ENCODE measurements at places on chromosomes 6 and 20.
A peak's percentile ranks its signal among the peaks of the same experiment; 100 is the strongest.

- no peak for DNase-seq
These were observed 98.3 kb downstream of the SIM1 start for GRCh38 chr6:100366419-100366818.

DNA sequence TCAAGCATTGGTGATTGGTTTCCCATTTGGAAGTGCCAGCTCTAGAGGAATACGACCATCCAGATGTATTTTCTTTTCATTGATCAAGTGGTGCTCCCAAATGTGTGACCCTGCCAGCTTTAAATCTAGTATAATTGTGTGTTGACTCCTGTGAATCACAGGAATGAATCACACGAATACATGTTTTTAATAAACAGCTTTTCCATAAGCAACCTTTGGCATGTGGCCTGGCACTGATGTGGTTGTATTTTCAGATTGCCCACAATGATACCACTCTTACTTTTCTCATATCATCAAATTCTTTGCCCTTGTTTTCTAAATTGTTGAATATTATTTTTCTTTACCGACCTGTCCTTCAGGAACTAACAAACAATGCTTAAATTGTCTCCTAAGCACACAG is 367 bp downstream of the GSTA3 start:
- DNase-seq, result no peak

DNA sequence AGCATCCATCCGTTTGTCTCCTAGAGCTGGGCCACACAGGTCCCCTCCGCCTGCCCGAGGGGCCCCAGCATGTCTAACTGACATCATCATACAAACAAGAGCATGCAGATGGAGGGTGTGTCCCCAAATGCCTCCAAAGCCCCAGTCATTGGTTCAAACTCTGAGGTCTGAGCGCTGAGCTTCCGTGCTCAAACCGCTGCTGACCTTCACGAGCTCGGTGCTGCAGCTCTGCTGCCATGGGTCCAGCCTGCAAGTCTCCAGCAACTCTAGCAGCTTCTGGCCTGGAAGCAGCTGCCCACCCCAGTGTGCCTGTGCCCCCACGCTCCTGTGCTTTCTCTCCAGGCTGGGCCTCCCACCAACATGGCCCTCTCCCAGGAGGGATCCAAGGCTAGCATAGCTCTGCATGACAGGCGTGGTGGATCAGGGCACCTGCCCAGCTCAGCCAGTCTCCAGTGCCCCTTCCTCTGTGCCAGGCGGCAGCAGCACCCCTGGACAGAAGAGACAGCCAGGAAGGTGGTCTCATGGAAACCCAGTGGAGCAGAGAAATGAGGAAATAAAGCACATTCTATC is 131.6 kb upstream of the PMEPA1 start:
- DNase-seq, result no peak

DNA sequence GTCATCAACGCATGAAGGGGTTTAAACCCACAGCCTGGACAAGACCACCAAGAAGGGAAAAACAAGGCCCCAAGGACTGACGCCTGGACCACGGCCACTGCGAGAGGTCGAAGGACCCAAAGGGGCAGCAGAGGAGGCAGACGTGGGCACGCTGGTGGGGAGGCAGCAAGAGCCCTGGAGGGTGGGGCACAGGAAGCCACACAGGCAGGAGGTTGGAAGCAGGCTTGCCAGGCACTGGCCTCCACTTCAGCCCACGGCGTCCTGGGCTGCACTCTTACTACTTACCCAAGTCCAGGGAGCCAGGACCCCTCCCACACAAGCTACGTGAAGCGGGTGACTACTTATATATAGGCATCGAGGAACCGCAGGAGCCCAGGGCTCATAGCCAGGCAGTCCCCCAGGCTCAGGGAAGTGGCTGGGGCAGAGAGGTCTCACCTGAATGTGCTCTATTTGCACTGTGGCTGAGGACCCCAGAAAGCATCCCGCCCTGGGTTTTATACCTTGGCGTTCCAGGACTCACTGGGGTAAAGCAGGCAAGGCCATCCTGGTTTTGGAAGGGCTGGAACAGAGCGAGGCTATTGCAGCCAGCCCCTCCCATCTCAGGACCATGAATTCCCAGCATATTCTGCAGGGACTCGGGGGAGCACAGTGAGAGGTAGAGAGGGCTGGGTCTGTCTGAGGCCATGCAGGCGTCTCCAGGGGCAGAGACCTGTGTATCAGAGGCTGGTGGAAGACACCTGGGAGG is 113.8 kb upstream of the AFDN start:
- DNase-seq, result no peak

DNA sequence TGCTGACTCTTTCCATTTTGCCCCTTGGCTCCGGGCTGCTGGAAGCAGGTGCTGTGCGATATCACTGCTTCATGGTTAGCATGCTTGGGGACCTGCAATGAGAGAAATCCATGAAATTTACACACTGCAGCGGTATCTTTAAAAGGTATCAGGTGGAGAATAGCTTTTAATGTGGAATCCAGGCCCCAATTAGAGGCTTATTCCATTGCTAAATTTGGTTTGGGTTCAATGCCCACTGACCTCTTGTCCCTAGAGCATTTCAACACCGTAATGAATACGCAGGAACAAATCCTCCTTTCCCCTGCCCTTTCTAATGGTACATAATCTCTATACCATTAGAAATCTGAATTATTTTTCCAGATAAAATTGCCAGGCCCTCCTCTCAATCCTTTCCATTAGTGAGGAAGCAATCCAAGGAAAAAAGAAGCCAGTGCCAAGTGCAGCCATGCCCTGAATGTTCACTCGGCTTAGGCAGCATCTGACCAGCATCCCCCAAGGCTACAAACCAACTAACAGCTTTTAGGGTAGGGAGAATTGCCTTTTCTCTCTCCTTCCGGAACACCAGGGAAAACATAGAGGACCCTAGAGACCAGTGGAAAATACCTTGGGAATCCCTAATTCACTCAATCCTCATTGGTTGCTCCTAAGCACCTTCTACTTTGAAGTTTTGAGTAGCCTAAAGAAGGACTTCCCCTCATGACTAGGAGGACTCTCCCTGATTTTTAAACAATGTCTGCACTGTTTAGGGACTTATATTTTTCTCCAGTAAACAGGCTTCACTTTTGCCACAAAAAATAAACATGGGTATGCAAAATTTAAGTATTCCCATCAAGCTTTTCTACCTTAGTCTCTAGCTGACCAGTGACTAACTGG is 143.1 kb downstream of the QRSL1 start:
- no peak for DNase-seq

DNA sequence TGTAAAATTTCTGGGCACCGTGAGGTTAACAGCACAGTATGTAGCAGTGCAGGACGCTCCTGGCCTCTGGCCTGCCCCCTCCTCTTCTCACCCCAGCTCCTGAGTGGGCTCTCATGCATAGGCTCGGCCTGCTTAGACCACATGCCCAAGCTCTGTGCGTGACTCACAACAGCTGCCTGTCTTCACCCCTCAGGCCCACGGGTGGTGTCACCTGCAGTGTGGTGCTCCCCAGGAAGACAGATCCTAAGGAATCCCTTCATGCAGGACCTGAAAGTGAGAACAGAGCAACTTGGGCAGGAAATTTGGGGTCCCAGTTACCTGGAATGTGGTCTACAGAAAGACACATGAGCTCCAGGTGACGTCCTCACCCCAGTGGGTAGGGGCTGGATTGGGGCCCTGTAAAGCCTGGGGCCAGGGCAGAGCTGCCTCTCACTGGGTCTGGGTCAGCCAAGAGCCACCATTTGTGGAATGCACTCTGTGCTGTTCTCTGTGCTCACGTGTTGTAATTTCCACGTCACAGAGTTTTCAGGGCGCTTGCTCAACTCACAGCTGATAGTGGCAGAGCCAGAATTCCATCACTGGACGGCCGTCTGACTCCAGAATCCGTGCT is 37.0 kb upstream of the PXDC1 start:
- no peak for DNase-seq

DNA sequence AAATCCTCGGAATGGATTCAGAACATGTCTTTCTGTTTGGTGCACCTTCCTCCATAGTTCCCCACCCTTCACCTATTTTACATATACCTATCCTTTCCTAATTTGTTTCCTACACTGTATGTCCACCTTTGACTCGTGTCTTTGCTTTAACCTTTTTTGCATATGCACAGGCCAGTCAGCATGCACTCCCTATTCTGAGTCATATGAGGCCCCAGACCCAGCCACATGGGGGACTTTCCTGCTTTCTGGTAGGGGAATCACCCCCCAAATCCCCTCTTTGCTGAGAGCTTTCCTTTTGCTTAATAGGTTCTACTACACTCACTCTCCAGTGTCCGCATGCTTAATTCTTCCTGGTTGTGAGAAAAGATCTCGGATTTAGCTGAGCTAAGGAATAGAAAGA is 393.8 kb upstream of the IMPG1 start:
- no peak for DNase-seq

- DNase-seq, result no peak
These were observed 80.5 kb upstream of the QKI start for GRCh38 chr6:163333701-163334663.

DNA sequence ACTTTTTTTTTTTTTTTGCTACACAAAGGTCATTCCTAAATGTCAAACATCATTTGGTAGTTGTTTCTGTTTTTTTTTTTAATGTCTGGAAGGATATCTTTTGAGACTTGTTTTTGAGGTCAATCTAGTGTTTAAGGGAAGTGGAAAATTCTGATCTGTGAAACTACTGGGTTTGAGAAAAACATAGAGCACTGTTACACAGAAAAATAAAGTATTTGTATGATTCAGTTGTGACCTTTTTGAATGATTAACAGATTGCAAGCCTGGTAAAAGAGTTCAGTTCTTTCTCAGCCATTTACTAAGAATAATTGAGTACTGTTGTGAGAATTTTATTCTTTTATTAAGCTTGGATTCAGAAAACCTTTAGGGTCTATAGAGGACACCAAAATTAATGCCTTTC is 276.7 kb downstream of the ADGRB3 start:
- no peak for DNase-seq

DNA sequence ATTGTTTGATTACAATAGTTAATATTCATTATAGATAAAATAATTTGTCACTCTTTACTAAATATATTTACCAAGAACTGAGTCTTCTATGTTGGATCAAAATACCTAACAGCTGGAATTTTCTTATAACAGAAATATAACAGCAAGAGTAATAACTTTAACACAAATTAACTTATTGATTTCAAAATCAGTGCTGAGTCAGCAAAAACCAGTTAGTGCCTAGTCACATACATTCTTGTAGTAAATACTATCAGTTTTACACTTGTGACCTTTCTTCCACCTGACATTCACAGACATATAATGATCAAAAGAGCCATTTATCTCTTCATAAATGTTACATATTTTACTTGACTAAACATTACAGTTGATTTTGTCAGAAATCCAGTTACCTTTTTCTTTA is 1141.4 kb upstream of the ADGRB3 start:
- no peak for DNase-seq

DNA sequence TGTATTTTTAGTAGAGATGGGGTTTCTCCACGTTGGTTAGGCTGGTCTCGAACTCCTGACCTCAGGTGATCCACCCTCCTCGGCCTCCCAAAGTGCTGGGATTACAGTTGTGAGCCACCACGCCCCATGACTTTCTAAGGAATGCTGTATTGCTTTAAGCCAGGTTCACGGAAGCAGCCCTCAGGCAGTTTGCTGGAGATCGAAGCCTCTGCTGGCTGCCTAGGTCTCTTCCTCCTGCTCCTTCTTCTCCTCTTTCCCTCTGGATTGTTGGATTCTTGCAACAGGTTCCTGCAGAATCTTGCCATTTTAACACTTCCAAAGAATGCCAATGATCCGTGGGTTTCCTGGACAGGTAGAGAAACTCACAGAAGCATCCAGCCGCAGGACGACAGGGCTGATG is 29.3 kb upstream of the B4GALT5 start:
- no peak for DNase-seq

DNA sequence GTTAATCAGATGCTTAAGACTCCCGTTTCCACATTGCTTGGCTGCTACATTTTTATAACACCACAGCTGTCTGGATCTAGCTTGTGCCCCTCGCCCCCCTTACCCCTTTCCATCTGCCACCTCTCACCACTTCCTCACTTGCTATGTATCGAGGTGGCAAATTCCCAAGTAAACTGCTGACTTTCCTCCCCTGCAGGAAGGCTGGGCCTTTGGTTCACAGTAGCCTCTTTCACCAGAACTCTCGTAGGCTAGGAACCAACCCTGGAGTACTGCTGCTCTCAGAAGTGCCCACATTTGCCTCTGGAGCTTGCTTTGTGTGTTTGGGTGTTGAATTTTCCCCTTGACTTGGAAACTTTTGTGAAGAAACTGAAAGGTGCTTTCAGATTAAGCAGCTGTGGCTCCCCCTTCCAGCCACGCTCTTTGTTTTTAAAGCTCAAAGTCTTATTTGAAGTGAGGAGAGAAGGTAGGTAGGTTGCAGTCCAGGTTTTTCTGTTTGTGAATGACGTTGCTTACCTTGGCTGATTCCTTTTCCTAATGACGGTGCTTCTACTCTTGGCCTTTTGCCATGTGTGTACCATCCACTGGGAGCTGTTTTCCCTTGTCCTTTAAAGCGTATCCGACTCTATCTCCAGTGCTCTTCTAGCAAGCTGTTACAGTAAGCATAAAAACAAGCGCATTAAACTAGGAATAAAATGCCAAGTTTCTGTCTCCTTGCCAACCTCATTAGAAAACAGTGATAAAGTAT is 90.4 kb downstream of the CARMIL1 start:
- peak; percentile 92 for DNase-seq

DNA sequence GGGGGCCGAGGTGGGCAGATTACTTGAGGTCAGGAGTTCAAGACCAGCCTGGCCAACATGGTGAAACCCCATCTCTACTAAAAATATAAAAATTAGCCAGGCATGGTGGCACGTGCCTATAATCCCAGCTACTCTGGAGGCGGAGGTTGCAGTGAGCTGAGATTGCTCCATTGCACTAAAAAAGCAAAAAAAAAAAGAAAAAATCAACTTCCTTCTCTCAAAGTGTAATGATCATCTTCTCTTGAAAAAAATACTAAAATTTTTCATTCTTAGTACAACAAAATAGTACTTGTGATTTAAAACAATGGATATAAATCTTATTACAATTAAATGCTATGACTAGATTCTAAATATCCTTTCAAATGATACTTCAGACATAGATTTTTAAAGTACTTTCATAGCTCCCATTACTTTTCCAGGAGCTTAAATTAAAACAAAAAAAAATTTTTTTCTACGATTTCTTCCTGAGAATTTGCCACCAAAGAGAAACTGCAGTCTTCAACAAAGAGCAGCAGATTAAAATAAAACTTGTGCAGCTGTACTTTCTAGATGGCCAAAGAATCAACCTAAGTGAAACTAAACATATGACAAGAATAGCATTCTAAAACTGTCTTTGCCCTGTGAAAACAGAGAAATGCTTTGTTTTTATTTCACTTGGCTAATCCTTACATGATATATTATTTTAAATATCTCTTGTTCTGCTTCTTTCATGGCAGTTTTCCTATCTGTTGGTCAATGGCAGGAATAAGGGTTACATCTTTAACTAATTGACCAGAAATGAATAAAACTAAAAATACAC is 75.2 kb downstream of the MAP3K5 start:
- no peak for DNase-seq

- DNase-seq, result no peak
These were observed 14.6 kb downstream of the TJAP1 start for GRCh38 chr6:43491750-43492661.

GRCh38 chr20:32434434-32434833 is 76.3 kb downstream of the ASXL1 start:
- no peak for DNase-seq
